Ovary (tissue), 10 donors: ENCODE measurements at places on chromosomes 12 and 14.

DNA sequence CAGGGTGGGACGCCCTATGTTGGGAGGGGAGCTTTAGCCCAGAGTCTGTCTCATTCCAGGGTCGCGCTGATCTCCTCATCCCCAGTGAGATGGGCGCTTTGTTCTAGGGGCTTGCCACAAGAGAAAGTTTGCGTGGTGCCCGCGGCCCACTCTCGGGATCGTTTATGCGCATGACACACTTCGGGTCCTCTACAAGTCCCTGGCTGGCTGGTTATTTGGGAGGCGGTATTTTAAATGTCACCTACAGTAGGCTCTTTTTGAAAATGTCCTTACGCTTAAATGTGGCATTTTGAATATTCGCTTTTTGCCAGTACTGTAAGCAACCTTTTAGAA is 541 bp downstream of the GOLT1B start:
- no peak for DNase-seq

DNA sequence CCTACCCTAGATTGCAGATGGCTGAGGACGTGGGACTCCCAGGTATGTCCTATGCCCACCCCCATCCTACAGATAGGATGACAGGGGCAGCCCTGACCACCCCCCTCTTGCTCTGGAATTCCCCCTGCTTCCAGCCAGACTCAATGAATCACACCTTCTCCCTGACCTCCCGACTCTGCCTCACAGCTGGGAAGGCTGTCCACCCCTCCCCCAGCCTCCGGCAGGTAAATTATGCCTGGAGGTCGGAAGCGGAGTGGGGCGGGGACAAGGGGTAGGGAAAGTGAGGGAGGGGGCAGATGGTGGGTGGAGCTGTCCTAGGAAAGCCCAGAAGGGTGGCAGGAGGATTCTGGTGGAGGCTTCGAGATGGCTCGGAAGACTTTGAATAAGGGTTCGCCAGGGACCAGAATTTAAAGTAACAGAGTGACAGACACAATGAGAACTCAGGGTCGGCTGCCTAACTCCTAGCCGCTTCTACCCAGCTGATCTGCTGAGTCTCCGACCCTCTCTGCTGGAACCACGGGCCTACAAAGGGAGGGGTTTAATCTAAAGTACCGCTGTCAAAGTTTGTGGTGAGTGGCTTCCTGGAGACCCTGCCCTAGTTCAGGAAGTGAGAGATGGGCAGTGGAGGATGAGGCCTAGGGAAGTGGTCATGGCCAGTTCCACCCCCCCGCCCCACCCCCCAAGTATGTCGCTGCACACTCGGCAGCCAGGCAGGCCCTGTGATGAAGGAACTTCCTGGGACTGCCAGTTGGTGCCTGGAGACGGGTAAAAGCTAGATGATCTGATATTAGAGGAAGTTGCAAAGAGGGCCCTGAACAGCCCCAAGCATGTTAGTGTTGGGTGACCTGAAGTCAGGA is 4.2 kb downstream of the PLEKHG3 start:
- DNase-seq = no peak

DNA sequence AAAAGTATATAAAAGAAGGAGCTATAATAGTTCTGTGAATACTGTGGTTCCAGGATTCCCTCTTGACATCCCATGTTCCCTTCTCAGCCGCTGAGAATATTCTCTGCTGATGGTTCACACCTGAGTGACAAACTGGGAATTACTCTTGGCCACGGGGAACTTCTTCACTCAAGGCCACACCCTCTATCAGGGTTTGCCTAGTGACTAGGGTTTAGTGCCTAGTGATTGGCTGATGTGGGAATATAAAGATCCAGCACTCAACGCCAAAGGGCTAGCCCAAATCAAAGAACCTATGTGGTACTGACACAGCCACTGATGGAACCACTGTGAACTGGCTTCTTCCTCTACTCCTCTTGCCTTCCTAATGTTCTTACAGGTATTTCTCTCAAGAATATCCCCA is 248.4 kb downstream of the ASCL1 start:
- no peak for DNase-seq

DNA sequence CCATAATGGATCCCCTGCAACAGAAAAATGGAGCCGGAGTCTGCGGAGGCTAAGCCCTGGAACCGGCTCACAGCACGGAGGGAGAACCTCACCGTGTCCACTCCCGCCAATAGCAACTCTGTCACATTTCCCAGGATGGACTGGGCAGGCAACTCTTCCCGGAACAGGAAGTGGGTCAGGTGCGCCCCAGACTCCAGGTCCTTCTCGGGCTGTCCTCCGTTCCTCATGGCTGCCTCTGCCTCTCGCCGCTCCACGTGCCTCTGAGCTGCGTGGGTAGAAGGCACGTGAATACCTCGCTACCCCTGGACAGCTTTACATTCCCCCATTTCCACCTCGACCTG is 2.2 kb downstream of the CYP27B1 start:
- no peak for DNase-seq

DNA sequence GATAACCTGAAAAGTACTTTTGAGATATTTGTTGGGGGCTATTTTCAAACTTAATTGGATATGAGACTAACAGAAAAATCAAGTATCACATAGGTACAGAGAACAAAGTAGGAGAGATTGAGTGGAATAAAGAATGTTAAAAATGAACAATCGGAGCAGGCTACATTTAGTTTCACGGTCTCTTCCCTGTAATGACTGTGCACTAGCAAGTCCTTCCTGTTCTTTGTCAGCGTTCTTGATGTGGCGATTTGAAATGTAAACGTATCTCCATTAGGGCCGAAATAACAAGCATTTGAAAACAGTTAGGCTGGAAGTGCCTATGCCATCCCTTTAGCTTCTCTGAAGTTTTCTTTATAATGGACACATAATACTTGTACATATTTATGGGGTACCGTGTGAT is 31.0 kb downstream of the SLC25A29 start:
- no peak for DNase-seq

- DNase-seq = no peak
These were observed 18.9 kb downstream of the LEMD3 start for GRCh38 chr12:65188179-65188701.

GRCh38 chr14:104554608-104555429 is 24.7 kb upstream of the C14orf180 start:
- DNase-seq = peak; percentile 38

- DNase-seq = no peak
These were observed 77.5 kb upstream of the CPSF6 start for GRCh38 chr12:69161829-69162228.

DNA sequence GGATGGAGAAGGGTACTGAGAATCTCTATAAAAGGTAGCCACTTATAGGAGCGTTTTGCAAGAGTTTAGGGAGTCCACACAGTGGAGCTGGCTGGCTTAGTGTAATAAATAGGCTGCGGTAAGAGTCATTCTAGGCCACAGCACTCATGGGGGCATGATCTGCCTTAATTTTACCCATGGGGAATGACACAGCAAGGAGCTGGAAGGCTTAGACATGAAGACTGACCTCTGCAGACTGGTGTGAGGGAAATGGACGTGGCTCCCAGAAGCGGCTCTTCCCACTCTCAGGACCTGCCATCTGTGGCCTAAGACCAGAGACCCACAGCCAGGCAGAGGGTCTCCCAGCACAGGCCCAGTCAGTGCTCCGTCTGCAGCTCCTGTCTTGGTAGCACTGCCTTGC is 173.3 kb downstream of the PPM1H start:
- no peak for DNase-seq

GRCh38 chr14:90297876-90298629 is 33.7 kb downstream of the NRDE2 start:
- DNase-seq = no peak

DNA sequence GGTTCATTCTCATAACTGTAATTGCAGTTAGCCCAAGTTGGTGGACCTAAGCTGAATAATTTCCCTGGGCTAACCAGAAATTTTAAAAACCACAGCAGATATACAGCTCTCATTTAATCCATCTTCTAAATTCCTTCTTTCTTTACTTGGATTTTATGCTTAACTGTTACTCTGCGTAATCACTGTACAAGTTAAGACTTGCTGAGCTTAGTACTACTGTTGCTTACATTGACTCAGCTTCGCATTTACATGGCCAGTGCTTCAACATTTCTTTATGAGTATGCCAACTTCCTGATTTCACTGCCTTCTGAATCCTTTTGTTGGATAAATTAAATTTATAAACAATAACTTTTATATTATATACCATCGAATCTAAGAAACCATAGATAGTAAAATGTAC is 147.4 kb downstream of the SLC38A4 start:
- no peak for DNase-seq

- DNase-seq = no peak
These were observed 15.9 kb downstream of the UBE2N start for GRCh38 chr12:93425736-93426411.

GRCh38 chr12:121579190-121579791 is 1.5 kb downstream of the KDM2B start:
- peak; percentile 43 for DNase-seq

DNA sequence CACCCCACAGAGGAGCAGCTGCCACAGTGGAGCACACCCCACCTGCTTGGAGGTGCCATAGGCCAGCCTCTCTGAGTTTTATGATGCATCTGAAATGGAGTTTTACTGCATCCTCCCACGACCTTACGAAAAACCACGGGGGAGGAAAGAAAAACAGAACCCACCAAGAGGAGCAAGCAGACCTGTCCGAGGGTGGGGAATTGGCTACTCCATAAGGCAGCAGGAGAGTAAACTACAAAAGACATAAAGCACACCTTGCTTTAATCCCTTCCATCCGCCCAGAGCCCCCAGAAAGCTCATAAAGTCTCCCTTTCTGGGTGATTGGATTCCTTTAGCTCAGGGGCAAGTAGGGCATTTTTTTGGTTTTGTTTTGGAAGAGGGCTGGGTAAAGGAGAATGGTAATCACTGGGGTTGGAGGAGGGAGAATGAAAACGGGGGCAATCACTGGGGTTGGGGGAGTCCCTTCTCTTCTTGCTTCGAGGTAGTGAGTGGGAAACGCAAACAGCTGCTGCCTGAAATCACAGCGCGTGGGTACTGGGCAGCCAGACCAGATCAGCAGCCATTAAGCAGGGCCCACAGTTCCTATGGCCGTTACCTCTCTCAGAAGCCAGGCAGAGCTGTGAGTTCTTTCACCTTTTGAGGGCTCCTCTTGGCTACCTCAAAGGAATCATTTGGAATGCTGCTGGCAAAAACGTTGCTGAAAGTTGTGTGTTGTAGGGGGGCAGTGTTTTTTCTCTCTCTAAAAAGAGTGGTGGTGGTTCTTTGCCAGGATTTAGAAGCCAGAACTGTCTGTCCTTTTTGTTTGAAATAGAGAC is 433.6 kb downstream of the ZFP36L1 start:
- DNase-seq = no peak

- DNase-seq = no peak
These were observed 84.9 kb upstream of the PDE3A start for GRCh38 chr12:20283482-20283881.

DNA sequence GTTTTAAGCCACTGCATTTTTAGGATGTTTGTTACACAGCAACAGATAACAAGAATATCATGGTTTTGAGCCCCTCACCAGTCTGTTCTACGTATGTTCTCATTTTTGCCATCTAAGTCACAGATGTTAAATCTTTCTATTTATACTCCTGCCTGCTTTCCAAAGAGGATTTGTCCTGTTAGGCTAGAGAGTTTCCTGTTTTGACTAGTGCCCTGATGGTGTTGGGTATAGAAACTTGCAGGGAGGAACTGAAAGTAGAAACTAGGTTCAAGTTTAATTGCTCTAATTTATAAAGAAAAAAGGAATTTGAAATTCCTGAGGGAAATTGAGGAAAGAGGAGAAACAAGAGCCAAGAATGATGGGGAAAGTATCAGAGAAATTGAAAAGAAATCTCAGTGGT is 74.4 kb upstream of the COCH start:
- no peak for DNase-seq

- DNase-seq = no peak
These were observed 521.3 kb upstream of the TMEM132C start for GRCh38 chr12:127745469-127746212.

DNA sequence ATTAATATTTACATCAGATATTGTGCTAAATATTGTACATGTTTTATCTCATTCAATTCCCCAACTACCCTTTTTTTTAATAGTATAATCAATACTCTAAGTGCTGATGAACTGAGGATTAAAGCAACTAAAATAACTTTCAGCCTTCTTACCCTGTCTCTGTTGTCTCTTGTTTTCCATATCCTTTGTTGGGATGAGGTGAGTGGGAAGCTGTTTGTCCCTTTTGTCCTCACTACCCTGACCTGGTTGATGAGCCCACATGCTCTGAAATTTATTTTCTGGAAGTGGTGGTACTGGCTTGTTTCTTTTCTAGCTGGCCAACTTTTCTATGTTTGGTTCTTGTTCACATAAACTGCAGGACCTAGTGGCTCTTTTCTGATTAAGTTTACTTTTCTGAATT is 9.6 kb upstream of the ART4 start:
- DNase-seq = no peak

DNA sequence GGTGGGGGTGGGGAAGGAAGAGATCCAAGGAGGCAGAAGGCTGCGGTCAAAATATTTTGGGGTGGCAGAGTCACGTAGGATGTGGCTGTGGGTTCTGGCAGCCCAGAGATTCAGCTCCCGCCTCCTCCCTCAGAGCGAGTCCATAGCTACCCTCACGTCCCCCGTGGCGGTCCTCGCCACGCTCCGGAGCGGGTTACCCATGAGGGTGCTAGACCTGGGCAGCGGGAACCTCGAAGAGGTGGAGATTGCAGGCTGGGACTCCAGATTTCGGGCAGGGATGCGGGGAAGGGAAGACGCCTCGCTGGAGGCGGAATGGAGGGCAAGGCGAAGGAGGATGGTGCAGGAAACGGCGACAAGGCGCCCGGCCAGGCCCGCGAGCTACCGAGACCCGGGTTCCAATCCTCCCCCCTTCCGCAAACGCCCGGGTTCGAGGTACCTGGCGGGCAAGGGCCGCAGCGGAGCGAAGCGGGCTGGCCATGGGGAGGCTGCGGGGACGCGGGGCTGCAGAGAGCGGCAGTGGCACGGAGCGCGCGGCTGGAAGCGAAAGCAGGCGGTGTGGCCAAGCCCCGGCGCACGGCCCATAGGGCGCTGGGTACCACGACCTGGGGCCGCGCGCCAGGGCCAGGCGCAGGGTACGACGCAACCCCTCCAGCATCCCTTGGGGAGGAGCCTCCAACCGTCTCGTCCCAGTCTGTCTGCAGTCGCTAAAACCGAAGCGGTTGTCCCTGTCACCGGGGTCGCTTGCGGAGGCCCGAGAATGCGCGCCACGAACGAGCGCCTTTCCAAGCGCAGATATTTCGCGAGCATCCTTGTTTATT is 46.2 kb downstream of the BCAT1 start:
- DNase-seq = no peak

DNA sequence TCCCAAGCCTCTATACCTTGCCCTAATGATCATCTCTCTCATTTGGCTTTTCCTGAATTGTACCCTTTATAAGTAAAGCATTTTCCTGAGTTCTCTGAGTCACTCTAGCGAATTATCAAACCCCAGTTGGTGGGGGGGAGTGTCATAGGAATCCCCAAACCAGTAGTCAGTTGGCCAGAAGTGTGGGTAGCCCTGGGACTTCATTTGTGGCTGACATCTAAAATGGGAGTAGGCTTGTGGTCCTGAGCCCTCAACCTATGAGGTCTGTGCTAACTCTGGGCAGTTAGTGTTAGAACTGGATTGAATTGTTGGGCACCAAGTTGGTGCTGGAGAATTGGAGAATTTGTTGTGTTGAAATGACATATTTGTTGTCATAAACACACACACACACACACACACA is 91.3 kb downstream of the BBS10 start:
- DNase-seq = no peak
